Panc1 (cell line): ENCODE measurements at places on chromosomes 11 and 22.

DNA sequence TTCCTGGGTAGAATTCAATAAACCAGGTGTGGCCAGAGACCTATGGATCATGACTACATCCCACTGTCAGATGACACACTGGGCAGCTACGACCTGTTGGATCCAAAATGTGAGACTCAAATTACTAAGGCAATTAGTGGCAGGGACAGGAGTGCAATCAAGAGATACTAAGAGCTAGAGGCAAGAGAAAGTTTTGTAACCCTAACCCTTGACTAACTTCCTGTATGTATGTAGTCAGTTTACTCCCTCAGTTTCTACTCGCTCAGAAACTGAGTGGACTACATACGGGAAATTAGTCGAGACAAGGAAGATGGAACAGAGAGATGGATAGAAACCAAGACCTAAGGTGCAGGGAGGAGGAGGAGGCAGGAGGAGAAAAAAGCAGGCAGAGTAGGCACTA is 2.7 kb downstream of the CYB5R2 start:
- DNase-seq = no peak

- DNase-seq = no peak
Observed at GRCh38 chr11:11577251-11577855, 44.5 kb downstream of the GALNT18 start.

- DNase-seq = no peak
Observed at GRCh38 chr11:63472372-63472771, 18.6 kb downstream of the PLAAT5 start.

DNA sequence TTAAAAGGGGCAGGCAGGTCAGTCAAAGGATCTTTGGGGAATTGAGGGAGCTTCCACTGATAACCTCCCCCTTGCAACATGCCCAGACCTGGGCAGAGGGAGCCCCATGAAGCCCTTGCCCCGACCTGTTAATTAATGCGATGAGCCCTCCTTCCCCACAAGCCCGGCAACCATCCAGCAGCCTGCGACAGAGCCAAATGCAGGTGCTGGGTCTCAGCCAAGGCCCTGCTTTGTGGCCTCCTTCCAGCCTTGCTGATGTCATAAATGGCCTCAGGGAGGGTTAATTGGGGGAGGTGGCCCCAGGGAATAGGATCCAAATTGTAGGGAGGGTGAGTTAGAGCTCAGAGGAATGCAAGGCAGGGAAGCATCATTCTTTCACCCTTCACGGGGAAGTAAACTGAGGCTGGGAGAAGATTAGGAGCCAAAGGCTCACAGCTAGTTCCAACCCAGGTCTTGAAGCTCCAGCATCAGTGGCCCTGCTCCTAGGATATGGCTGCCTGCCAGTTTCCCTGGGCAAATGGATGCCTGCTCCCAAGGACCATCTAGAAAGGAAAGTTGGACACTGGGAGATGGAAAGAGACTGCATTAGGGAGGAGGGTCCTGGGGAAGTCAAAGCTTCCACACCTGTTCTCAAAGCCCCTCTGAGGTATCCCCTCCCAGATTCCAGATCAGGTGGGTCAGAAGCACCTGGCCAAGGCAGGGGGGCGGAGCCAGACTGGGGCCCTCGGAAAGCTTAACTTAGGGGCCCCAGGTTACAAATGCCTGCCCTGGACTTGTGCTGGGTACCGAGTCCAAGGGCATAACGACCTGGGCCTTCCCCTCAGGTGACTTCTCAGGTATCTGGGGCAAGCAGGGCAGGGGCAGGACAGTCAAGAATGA is 34.1 kb downstream of the LMO1 start:
- no peak for DNase-seq

GRCh38 chr11:43952401-43953342 is 10.2 kb downstream of the C11orf96 start:
- no peak for DNase-seq

DNA sequence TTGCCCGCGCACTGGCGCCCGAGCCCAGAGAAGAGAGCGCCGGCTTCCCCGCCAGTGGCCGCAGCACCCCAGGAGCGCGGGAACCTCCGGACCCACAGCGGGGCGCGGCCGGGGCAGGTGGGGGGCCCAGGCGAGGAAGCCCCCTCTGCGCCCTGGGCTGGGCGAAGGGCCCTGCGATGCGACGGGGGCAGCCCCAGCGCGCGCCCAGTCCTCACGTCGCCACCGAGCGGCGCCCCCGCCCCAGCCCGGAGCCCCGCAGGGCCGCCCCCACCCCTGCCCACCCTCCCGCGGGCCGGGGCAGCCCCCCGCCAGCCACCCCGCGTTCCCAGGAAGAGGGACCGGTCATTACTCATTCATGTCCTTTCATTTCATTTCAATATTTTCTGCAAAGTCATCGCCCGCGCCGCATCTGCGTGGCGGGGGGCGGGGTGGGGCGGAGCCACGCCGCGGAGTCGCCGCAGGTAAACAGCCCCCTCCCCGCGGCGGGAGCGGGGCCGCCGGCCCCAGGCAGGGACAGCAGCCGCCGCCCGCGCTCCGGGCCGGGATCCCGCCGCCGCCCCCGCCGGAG is 673 bp upstream of the PANX2 start:
- no peak for DNase-seq

- DNase-seq = no peak
Observed at GRCh38 chr11:26930518-26931247, 63.2 kb upstream of the FIBIN start.

DNA sequence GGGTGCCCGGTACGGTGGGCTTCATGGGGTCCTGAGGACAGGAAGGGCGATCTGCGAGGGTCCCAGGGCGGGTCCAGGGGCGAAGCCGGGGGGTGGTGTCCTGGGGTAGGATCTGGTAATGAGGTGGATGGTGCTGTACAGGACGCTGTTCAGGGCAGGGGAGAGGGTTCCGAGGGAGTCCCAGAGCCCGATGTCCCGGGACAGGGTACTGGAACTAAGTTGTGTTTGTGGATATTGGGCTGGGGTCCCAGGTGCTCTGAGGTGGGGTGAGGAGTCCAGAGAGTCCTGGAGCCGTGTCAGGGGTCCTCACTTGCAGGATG is 426 bp downstream of the LZTR1 start:
- no peak for DNase-seq

DNA sequence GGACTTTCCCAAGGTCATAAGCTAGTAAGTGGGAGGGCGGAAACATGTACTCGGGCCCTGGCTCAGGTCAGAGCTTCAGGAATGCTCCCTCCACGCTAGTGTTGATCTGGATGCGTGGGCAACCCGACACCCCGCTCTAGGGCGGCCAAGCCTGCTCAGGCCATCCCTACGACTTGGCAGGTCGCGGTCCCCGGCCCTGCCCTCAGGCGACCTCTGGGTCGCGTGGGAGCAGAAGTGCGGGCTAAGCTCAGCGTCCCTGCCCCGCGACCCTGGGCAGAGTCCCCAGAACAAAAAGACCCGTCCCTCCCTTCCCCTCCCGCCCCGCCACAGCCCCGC is 781 bp upstream of the TEF start:
- DNase-seq = no peak

DNA sequence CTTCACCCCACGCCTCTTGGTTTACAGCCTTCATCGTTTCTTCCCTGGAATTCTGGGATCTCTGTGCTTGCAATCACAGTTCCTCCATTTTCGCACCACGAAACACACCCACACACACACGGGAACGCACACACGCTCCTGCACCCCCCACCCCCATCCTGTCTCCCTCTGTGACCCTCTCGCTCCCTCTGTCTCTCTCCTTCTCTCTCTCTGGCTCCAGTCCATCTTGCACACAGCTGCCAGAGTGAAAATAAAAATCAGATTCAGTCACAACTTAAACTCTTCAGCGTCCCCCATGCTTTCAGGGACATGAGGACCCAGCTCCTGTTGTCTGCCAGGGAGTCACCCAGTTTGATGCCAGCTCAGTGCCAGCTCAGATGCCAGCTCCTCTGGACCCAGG is 3.0 kb downstream of the GAL start:
- DNase-seq = no peak

GRCh38 chr11:67265633-67266448 is 432 bp upstream of the GRK2 start:
- DNase-seq = no peak

GRCh38 chr22:49235463-49236300 is 592.0 kb downstream of the BRD1 start:
- no peak for DNase-seq

- no peak for DNase-seq
Observed at GRCh38 chr11:134338654-134339053, 6.9 kb downstream of the GLB1L2 start.

- DNase-seq = no peak
Observed at GRCh38 chr11:73648571-73649046, 2.2 kb downstream of the PLEKHB1 start.

DNA sequence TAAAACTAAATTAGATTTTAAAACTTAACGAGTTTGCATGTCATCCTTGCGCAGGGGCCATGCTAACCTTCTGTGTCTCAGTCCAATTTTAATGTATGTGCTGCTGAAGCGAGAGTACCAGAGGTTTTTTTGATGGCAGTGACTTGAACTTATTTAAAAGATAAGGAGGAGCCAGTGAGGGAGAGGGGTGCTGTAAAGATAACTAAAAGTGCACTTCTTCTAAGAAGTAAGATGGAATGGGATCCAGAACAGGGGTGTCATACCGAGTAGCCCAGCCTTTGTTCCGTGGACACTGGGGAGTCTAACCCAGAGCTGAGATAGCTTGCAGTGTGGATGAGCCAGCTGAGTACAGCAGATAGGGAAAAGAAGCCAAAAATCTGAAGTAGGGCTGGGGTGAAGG is 10.6 kb downstream of the LIMK2 start:
- no peak for DNase-seq

GRCh38 chr11:104781037-104781436 is 117.2 kb downstream of the CASP12 start:
- DNase-seq = no peak

- DNase-seq = no peak
Observed at GRCh38 chr11:8790968-8791367, 108.4 kb downstream of the RPL27A start.

DNA sequence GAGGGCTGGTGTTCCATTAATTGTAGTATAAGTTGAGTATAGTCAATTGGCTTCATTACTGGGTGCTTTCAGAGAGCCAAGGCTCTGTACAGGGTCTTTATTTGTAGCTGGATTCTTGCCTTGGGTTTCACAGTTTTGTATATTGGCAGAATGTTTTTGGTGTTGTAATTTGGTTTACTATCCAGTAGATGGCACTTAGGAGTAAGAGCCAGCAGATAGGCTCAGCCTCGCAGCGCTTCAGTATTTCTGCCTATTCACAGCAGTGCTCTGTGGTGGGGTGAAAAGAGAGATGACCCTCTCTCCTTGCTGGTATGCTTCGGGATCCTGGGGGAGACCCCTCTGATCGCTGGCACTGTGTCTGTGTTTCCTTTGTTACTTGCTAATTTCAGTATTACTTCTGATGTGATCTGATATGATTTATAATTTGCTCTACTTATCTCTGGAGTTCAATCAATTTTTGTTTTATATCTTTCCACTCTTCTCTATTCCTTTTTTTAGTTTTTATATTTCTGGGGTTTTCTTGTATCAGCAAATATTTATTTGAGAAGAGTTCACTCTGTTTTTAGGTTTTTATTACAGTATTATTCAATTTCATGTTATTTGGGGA is 52.2 kb downstream of the ANO5 start:
- DNase-seq = peak; percentile 28

- no peak for DNase-seq
Observed at GRCh38 chr11:782264-783174, 5.2 kb upstream of the GATD1 start.

DNA sequence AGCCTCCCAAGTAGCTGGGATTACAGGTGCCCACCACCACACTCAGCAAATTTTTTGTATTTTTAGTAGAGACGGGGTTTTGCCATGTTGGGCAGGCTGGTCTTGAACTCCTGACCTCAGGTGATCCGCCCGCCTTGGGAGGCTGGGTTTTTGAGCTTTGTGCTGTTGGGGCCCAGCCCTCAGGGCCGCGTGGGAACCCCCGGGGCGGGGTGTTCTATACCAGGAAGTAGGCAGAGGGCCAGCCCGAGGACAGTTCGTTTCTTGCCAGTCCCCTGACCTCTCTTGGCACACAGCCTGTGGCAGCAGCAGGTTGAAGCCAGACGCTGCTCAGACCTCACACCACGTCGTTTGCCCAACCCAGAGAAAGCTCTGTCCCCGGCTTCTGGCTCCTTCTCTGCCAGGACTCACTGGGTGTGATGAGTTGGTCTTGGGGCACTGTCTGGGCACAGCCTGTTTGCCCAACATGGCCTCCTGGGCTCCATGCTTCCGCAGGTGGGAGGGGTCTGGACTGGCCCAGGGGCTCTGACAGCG is 24.9 kb upstream of the CHKA start:
- DNase-seq = no peak

GRCh38 chr22:44928711-44929358 is 81.0 kb downstream of the PHF21B start:
- DNase-seq = no peak

- DNase-seq = no peak
Observed at GRCh38 chr11:62193952-62194351, 3.9 kb downstream of the SCGB1D1 start.

DNA sequence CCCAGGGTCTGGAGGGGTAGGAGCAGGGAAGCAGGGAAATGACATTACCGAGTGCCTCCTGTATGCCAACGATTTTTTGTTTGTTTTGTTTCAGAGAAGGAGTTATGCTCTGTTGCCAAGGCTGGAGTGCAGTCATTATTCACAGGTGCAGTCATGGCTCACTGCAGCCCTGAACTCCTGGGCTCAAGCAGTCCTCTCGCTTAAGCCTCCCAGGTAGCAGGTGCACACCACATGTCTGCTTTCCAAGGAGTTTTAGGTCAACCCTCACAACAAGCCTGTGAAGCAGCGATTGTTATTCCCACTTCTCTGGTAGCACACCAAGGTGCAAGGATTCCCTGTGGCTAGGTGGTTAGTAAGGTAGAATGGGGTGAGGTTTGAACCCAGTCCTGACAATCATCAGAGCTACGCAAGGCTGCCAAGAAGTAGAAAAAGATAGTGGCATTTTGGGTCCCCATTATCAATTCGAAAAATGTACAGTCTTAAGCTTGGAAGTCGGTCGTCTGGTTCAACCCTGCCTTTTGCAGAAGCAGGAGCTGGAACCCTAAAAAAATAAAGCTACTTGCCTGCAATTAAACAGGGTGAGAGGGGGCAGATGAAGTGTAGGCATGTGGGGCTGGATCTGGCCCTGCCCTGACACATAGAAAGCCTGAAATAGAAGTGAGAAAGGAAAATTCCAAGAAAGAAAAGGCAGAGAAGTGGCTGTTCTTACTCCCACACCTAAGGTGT is 9.1 kb downstream of the UCP3 start:
- DNase-seq = no peak

DNA sequence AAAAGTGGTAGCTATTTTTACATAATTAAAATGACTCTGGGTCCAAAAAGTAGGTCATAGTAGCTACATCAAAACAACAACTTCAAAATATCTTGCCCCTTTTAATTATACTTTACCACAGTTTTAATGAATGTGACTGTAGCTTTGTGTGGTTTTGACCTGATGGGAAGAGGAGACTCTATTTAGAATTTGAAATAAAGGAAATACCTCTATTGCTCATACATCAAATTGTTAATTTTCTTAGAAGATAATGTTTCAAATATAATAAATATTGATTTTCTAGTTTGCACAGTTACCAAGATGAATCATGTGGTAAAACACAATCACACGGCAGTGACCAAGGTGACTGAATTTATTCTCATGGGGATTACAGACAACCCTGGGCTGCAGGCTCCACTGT is at the start of gene OR8K1:
Gene OR8K1 (plus strand): TSS at position 301 of the 400 bp plus-strand sequence. CDS start 0 bp downstream, at position 301.
- DNase-seq = no peak
